Activated CD8-positive, alpha-beta T cell treated with anti-CD3 and anti-CD28 coated beads, Interleukin-2, amount 10 ng/mL, durations not matched to agents 7 days and 5 days (primary cell): ENCODE measurements at places on chromosomes 4 and X.
A peak's percentile ranks its signal among the peaks of the same experiment; 100 is the strongest.

DNA sequence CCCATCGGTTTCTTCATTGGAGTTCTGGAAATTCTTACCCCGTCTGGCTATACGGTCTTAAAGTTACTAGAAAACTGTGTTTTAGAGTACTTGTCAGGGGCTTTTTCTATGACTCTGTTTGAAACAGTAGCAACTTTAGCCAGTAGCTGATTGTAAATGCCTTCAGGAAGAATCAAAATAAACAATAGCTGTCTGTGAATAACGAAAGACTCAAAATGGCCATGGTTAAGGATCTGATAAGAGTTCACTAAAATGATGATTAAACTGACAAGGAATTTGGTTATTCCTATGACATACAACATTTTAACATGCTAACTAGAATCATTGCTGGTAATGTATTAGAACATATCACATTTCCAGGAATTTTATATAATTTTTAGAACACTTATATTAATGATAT, 191.0 kb downstream of the EVC2 start:
- DNase-seq: no peak

DNA sequence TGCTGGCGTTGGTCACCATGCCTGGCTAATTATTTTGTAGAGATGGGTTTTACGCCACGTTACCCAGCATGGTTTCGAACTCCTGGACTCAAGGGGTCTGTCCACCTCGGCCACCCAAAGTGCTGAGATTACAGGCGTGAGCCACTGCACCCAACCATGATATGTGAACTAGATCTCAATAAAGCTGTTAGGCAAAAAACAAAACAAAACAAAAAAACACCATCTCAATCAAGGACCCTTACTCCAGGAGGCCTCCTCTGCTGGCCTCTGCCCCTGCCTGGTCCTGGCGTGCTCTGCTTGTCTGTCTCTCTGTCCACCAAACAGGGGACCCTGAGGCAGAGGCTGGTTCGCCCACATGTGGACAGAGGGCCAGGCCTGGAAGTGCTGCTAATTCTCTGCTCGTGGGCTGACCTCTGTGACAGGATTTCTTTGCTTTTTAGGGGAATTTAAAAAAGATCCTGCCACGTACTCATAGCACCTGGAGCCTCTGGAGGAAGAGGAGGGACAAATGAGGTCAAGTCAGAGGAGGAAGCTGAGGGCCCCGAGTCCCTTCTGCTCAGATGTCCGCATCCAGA, 32.7 kb upstream of the WFS1 start:
- no peak for DNase-seq

DNA sequence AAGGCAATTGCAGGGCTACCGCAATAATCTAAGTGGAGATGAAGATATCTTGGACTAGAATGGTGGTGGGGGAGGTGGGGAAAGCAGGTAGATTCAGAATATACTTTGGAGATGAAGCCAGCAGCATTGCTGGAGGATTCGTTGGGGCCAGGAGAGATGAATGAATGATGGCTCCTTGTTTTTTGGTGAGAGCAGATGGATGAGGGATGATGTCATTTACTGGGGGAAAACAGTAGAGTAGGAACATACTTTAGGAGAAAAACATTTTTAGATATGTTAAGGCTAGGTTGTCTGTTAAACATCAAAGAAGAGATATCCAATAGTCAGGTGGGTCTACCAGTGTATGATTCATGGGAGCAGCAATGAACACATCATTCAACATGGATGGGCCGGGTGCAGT, 5.8 kb downstream of the CCDC110 start:
- no peak for DNase-seq

DNA sequence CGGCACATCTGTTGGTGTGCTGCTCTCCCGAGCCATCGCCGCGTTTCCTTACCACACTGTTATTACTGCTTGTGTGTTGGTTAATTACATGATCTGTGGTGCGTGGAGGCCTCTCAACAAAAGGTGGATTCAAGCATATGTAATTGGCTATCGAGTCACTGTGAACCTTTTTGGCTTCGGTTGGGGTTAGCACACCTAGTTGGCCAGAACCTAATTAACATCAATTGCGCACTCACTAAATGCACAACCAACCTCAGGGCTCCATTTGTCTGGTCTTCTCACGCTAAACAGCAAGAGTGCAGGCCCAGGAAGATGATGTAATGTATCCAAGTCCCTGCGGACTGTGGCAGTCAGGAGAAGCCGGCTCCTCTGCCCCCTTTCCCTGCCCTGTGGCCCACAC, 17.4 kb downstream of the ENPP6 start:
- no peak for DNase-seq

DNA sequence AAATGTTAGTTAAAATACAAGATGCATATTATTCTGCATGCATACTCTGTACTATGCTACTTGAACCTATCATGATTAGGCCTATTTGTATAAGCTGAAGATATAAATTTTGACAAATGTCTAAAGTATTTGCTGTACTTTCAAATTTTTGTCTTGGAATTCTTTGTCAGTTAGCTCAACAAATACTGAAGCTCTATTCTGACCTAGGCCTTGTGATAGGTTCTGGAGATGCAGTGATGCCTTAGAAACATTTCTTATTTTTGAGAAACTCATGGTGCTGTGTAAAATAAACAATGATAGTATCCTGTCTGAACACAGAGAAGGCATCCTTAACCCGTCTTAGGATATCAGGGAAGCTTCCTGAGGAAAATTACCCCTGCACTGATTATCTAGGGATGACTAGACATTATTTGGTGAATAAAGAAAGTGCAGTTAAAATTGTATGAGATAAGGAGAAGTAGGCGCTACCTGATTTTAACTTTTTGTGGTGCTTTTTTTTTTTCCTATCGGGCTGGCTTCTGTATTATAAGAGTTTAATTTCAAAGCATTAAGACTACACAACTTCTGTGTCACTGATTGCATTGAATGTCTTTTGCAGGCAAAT, 43.4 kb downstream of the MOB1B start:
- no peak for DNase-seq

- no peak for DNase-seq
Measured at GRCh38 chrX:54301516-54301915, 56.3 kb downstream of the WNK3 start.

GRCh38 chrX:45765767-45766166, 565.1 kb upstream of the DIPK2B start:
- no peak for DNase-seq

GRCh38 chrX:152601848-152602616, 35.7 kb upstream of the GABRQ start:
- no peak for DNase-seq

GRCh38 chrX:152632445-152633097, 5.1 kb upstream of the GABRQ start:
- peak; percentile 41 for DNase-seq

- no peak for DNase-seq
Measured at GRCh38 chr4:39825090-39825489, 127.2 kb downstream of the UBE2K start.

DNA sequence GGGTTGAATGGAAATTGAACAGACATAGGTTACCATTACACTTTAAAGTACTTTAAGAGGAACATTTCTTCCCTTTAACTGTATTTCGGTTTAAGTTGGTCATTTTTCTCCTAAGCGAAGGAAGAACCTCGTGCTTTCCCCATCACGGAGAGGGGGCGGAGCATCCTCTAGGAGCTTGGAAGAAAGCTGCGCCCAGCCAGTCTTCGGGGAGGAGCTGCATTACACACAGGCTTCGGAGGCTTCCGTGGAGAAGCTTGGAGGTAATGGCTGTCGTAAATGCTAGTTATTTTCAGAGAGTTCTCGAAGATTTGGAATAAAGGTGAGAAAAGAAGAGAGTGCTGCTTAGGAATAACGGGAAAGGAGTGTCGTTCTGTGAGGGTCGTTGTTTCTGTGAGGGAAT, at the start of gene PWWP3B:
Gene PWWP3B (plus strand): TSS at position 199 of the 400 bp plus-strand sequence. CDS start 37,128 bp downstream, outside the sequence.
- no peak for DNase-seq

- no peak for DNase-seq
Measured at GRCh38 chrX:101078716-101079598, at the start of gene TMEM35A. Gene TMEM35A (plus strand): TSS chrX:101078879. CDS start chrX:101079003, 124 bp downstream.

- DNase-seq: no peak
Measured at GRCh38 chr4:118736900-118737299, 51.7 kb downstream of the METTL14 start.

- DNase-seq: no peak
Measured at GRCh38 chr4:14023036-14023435, 395.5 kb upstream of the BOD1L1 start.

DNA sequence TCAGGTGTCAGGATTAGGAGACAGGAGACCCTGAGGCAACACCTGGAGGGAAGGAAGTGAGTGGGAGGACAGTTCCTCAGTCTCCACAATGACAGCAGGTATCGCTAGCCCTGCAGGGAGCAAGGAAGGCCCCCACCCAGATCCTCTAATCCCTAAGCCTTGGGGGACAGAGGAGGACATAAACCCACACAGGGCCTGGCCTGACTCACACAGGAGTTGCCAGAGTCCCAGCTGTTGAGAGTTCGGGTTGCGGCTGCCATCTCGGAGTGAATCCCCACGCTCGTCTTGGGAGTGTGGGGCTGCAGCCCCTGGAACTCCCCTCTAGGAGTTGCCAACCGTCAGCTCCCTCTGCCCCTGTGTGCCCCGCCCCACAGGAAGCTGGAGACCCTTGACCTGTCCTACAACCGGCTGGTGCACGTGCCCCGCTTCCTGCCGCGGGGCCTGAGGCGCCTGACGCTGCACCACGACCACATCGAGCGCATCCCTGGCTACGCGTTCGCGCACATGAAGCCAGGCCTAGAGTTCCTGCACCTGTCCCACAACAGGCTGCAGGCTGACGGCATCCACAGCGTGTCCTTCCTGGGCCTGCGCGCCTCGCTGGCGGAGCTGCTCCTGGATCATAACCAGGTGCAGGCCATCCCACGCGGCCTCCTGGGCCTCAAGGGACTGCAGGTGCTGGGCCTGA, 9.2 kb upstream of the BGN start:
- DNase-seq: no peak

DNA sequence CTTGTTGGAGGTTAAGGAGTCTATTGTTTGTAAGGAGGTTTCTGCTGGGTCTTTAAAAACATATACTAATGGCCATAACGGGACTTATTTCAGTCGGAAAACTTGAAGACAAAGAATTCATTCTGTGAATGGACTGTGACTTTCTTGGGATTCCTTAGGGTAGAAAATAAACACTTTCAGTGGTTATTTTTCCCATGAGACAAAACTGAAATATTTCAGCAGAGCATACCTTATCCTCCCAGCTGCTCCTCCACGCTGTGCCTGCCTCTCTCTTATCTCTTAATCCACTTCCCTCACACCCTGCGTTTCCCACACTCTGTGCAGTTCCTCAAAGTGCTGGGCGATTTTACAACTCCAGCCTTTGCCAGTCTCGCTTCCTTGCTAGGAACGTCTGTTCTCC, 47.1 kb upstream of the SORBS2 start:
- no peak for DNase-seq

DNA sequence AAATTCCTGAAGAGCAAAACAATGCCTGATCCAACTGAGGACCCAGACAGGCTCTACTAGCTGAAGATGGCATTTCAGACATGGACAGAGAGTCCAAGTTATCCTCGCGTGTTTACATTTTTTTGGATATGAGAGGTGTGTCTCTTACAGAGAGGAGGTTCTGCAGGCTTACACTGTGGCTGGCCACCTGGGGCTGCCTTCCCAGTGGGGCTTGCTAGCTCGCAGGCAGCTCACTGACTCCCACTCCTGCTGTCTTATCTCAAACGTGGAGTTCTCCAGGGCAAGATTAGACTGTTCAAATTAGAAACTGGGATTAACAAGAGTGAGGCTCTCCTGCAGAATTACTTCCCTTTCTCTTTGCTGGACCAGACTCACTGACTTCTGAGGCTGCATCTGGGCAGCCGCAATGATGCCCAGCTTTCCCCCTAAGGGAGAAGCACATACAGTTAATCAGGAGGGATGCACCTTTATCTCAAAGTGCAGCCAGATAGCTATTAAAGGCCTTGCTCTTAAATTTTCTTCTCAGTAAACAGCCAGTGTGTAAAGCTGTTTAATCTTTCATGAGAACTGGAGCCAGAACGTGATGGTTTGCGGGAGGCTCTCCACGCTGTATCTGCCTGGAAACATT, 123.0 kb downstream of the ENPP6 start:
- DNase-seq: no peak

DNA sequence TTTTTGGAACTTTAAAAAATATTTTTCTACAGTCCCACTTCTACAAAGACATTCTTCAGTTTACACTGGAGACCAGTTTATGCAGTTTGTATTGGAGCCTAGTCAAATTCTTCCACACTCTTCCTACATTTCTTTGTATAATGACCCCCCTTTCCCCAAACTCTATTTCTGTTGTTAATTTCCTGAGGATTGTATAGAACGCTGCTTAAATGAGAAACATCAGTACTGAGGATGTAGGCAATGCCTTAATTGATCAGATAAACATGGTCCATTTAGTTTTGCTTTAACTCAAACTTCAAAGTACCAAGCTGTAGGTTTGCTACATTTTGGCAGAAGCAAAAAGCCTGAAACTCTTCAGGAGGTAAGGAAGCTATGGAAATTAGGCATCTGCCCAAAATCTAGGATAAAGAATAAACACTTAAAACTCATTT, 155.5 kb downstream of the SLC7A11 start:
- no peak for DNase-seq

GRCh38 chr4:103108542-103108941, 8.9 kb upstream of the BDH2 start:
- DNase-seq: no peak

DNA sequence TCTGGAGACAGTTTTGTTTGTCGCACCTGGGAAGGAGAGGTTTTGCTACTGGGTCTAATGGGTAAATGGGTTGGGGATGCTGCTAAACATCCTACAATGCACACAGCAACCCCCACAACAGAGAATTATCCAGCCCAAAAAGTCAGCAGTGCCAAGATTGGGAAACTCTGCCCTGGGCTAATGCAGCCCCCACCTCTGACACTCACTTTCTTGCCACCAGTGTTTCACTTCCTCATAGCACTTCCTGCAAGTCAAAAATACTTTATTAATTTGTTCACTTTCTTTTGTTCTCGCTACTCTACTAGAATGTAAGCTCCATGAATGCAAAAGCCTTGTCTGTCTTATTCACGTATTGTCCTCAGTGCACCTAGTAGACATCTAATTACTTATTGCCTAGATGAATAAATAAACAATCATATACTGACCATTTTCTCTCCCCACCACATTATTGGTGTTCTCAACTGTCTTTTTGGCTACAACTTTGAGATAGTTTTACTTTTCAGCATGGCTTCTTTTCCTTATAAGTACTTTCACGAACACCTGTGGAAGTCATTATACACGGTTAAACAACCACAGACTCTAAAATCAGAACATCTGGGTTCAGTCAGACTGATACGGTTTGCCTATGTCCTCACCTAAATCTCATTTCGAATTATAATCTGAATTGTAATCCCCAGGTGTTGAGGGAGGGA, 82.0 kb upstream of the PITX2 start:
- no peak for DNase-seq

GRCh38 chrX:3951859-3952258, 238.4 kb upstream of the PRKX start:
- no peak for DNase-seq
